KBM-7 (cell line): ENCODE measurements at places on chromosomes 1 and 21.

- DNase-seq: no peak
These were observed 115.0 kb upstream of the BACE2 start for GRCh38 chr21:41052820-41053555.

GRCh38 chr1:27644369-27645070, 9.5 kb upstream of the FGR start:
- no peak for DNase-seq

- no peak for DNase-seq
These were observed 42.7 kb downstream of the ZSCAN20 start for GRCh38 chr1:33515112-33515511.

DNA sequence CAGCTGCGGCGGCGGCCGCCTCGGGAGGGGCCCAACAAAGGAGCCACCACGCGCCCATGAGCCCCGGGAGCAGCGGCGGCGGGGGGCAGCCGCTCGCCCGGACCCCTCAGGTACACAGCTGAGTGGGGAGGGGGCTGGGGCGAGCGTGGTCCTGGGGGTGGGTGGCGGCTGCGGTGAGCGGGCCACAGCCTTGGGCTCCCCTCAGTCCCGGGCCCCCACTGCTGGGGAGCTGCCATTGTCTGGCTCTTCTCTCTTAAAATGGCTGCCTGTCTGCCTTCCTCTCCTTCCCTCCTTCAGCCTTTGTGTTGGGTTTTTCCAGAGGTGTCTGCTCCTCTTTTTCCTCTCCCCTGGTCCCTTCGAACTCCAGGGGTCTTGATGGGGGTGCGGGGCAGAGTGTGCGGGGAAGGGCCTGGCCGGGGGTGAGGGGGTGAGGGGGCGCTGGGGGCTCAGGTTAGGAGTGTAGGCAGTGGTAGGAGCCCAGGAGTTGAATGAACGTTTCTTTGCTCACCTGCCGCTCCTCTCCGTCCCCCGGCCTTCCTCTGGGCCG, 1.7 kb downstream of the ARID1A start:
- DNase-seq: no peak

GRCh38 chr1:92913093-92913819, 48.0 kb downstream of the DIPK1A start:
- DNase-seq: no peak

DNA sequence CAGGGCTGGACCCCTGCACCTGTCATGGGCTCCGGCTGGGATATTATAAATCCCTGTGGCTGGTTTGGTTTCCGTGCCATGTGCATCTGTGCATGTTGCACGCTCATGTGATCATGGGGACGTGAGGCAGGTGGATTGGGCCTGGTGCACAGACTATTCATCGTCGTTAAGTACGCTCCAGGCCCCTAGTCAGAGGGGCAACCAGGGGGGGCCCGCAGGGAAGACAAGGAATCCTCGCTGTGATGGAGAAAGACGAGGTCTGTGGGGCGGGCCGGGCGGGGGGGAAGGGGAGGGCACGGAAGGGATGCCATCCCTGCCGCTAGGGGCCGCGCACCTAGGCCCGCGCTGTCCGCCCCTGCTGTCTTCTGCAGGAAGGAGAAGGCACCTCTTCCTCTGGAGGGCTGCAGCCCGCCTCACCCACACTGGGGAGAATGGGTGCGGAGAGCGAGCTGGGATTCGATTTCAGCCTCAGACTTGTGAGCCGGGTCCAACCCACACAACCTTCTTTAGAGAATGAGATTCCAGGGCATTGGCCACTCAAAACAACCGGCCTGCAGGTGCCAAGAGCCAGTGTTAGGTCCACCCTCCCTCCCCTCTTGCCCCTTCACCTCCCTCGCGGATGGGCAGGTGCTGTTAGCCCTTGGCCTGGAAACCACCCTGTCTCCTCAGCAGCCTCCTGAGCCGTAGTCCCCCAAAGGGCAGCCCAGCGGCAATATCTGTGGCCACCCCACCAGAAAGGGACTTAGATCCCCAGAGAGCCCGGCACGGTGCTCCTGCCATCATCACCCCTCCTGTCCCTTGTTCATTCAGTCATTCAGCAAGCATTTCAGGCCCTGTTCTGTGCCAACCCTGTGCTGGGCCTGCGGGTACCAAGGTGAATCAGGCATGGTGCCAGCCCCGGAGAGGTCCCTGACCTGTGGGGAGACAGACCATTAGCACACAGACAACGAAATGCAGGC, 950 bp upstream of the LRP8 start:
- no peak for DNase-seq
